GF-D8 (cell line): ENCODE measurements at places on chromosomes 2 and 18.

GRCh38 chr2:60492548-60492947 is 60.9 kb downstream of the BCL11A start:
- no peak for DNase-seq

DNA sequence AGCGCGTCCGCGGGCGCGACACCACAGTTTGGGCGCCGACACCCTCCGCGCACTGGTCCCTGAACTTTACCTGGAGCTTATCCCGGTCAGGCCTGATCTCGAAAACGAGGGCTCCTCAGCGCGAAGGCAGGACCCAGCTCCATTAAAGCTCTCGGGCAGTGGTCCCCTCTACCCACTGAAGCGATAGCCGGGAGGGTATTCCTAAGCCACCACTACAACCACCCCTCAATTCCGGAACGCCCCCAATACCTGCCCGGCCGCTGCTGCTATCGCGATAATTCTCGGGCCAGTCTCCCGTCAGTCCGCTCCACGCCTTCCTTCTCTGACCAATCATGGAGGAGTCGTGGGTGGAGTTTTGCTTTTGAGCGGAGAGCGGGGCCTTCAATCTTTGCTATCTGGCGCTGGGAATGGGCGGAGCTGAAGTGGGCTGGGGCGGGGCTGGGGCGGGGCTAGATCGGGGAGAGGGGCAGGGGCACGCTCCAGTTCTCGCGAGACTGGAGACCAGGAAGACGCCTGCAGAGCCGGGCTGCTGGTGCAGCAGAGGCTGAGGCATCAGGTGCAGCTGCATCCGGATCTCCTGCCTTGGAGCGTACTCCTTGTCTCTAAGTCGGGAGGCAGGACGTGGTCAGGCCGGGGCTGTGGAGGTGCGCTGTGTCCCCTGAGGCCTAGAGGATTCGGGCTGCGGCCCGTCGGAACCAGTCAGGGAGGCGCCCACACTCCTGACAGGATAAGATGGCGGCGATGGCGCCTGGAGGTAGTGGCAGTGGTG is at the start of the genes PIGN and RELCH:
Gene PIGN (minus strand): TSS at position 283 of the 769 bp plus-strand sequence. CDS start 25,703 bp downstream, outside the sequence.
Gene RELCH (plus strand): TSS at position 482 of the 769 bp plus-strand sequence. CDS start 251 bp downstream, at position 733.
- DNase-seq = peak; percentile 99

DNA sequence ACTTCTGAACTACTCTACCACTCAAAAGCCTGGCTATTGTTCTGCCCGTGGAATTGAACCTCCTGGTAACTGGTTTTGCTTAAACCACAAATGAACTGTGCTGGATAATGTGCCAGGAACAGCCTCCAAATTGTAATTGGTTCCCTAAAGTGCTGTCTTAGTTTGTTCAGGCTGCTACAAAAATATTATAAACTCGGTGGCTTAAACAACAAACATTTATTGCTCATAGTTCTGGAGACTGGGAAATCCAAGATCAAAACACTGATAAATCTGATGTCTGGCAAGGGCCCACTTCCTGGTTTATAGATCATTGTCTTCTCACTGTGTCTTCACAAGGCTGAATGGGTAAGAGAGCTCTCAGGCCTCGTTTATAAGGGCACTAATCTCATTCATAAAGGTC is 149.2 kb upstream of the NCKAP5 start:
- no peak for DNase-seq

- DNase-seq = no peak
These were observed 37.6 kb upstream of the FZD7 start for GRCh38 chr2:201996006-201996405.

- no peak for DNase-seq
These were observed 40.4 kb upstream of the C1D start for GRCh38 chr2:68103030-68103708.

DNA sequence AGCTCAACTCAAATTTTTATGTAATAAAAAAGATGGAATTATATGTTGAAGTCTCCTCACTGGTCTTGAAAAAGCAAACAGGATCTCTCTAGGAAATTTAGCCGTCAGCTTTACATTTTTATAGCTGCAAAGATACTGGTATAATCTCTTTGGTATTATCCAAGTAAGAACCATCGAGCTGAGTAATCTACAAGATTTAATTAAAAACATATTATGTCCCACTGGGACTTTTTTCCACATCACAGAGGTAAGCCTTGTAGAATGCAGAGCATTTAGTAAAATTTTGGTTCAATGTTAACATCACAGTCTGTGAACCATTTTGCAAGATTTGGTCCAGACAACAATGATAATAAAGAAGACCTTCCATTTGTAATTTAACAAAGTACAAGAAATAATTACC is 162.6 kb upstream of the SLC39A10 start:
- DNase-seq = no peak

- no peak for DNase-seq
These were observed 20.5 kb downstream of the SH2D6 start for GRCh38 chr2:85439025-85439472.

GRCh38 chr18:77321823-77322805 is 72.5 kb downstream of the GALR1 start:
- no peak for DNase-seq

- no peak for DNase-seq
These were observed at the start of gene ITGB6 for GRCh38 chr2:160199683-160200389. ITGB6 (minus strand) TSS chr2:160200272; CDS start chr2:160200063, 209 bp downstream.

DNA sequence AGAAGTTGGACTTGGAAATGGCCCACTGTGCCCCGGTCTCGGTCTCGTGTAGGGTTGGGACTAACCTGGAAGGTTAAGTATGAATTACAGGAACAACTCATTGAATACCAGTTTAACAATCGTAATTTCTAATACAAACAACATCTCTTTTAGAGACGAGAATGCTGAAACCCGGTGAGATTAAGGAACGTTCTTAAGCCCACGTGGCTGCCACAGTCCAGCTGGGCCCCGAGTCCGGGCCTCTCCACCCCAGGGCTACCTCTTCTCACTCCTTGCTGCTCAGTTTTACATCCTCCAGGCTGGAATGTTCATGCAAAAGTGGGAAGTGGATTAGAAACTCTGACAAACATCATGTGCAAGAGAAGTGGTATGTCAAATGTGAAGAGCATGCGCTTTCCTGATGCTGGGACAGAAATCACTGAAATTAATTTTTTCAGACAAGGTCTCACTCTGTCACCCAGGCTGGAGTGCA is 29.4 kb downstream of the NGEF start:
- no peak for DNase-seq

- no peak for DNase-seq
These were observed 186.8 kb downstream of the TMEM247 start for GRCh38 chr2:46666044-46666679.

DNA sequence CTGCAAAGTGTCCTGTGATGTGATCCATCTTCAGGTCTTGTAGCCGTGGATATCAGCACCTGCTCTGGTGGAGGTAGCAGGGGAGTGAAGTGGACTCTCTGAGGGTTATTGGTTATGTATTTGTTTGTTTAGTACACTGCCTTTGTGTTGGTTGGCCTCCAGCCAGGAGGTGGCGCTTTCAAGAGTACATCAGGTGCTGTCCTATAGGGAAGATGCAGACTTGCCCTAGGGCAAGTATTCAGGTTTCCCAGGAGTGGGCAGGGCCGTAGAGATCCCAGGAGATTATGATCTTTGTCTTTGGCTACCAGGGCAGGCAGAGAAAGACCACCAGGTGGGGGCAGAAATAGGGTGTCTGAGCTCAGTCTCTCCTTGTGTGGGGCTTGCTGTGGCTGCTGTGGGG is 411.8 kb downstream of the SOX11 start:
- DNase-seq = no peak

- no peak for DNase-seq
These were observed at the start of gene PROM2 for GRCh38 chr2:95274291-95275150. PROM2 (plus strand) TSS chr2:95274449; CDS start chr2:95274586, 137 bp downstream.

DNA sequence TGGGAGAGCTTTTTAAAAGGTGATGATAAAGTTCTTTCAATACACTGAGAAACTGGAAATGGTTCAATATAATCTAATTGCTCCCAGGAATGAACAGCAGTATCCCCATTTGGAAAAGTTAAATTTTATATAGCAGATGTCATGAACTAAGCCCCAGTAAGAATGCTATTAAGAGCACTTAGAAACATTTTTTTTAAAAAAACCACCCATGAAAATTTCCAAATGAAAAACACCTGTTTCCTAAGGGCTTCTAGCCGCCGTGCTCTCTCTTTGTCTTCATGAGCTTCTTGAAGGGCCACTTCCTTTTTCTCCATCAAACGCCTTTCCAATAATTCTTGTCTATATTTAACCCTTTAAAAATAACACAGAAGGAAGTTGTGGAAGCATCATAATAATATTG is 77.0 kb downstream of the UPP2 start:
- DNase-seq = no peak

DNA sequence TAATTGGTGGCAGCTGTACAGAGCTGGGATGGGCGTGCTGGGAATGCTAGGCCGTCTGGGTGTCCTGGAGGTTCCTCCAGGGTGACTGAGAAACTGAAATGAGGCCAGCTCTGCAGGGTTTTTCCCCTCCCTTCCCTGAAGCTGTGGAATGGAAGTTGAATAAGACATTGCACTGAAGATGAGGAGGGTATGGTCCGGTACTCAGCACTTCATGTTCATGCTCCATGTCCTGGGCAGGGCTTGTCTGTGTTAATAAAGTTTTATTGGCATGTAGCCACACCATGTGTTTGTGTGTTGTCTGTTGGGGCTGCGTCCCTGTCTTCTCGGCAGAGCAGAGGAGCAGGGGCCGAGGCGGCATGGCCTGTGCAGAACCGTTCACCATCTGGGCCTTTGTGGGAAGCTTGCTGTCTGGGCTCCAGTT is 154.0 kb downstream of the LDLRAD4 start:
- DNase-seq = no peak

DNA sequence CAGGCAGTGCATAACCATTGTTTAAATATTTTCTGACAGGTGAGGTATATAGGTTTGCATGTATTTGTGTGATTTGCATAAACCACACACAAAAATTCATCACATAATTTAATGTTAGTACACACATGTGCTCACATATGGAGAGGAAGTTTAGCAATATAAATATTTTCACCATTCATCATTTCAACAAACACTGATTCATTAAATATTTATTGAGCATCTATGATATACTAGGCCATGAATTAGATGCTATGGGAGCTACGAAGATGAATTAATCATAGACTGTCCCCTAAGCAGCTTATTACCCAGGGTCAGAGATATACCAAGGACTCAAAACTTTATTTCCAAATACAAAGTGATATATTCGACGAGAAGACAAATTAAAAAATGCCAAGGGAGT is 311.6 kb upstream of the PIK3C3 start:
- DNase-seq = no peak

GRCh38 chr2:951224-952006 is 766 bp downstream of the SNTG2 start:
- no peak for DNase-seq

DNA sequence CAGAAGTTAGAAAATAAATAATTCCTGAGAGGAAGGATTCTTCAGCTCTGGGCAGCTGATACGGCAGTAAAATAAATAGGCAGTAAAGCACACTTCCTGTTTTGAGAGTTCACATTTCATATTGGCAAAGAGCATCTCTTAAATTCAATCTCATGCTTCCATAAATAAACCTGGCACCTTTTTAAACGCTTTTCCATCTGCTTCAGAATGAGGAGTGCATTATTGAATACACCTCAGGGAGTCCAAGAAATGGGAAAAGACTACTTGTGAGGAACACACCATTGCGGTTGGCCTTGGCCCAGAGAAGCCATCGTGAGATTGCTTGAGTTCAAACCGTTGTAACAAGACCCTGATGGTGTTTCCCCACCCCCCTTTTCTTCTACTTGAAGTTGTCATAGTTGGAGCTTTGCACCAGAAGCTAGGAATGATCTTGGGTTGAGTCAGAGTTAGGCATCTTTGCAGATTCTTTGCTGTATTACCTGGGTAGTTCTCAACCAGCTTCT is 123.9 kb downstream of the RDH14 start:
- DNase-seq = no peak

- DNase-seq = no peak
These were observed 344.6 kb upstream of the TMEFF2 start for GRCh38 chr2:192539306-192539705.

GRCh38 chr2:183179156-183179555 is 54.9 kb downstream of the NUP35 start:
- DNase-seq = no peak

- no peak for DNase-seq
These were observed 121.7 kb upstream of the GLI2 start for GRCh38 chr2:120613742-120614571.

DNA sequence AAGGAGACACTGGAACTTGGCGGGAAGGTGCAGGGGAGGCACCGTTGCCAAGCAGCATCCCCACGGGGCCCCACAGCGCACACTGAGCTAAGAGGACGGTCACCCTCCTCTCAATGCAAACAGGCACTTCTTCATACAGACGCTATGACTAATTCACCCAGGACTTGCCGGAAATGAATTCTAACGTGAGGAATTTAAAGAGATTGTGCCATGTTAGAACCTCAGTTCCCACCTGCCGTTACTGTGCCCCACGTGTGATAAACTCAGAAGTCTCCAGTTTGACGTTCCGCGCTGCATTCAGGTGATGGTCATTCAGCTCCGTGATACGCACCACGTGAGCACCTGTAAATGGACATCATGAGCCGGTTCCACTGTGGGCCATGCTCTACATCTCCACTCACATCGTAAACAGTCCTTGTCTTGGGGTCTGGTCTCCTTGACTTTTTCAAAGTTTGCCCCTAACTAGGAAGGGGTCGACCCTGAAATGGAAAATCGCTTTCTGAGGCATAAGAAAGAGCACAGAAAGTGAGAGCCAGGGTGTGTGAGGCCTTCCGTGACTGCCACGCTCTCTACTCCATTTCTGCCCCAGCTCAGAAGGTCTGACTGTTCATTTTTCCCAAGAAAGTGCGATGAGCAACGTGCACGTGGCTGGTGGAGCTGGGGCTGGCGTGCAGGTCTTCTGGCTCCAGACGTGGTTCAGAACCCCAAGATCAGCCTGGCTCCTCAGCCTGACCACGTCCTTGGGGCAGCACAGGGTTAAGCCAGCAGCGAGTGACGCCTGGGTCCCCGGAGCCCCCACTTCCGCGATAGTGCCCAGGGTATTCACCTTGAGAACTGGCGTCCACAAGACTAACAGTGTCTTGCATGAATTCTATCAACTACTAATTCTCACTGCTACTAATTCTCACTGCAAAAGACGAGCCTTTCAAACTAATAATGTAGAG is 35.1 kb downstream of the TMEM18 start:
- DNase-seq = no peak

- no peak for DNase-seq
These were observed 20.6 kb downstream of the EVA1A start for GRCh38 chr2:75539955-75540716.

- no peak for DNase-seq
These were observed 106.7 kb downstream of the XRCC5 start for GRCh38 chr2:216215658-216216390.

- peak; percentile 57 for DNase-seq
These were observed 53.1 kb downstream of the VIL1 start for GRCh38 chr2:218471982-218472381.

DNA sequence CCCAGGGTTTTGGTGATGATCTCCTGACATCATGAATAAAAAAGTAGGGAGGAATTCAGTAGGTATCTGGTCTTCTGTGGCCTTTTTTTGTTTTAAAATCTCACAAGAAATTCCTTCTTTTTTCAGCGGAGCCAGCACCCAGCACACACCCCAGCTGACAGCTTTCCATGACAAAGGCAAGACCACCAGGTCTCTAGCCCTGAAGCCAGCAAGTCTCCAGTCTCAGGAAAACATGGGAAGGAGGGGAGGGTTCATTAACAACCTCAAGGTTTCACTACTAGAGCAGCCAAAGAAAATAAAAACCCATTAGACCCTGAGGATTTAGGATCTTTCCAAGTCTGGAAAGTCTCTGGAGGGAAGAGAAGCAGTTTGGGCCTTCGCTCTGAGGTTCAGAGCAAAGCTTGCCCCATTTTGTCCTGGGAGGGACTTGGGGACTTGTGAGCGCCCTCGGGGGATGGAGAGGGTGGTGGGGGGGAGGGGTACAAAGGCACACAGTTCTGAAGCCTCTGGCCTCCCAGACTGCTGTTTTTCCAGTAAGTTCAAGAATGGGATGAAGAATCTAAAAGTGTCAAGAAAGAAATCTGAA is 9.0 kb downstream of the FOXI3 start:
- no peak for DNase-seq
